ENCODE measurements at places on chromosomes 6 and 20.

GRCh38 chr6:63543982-63544381, 28.3 kb upstream of the LOC128125822 start:
- DNase-seq, result no peak

DNA sequence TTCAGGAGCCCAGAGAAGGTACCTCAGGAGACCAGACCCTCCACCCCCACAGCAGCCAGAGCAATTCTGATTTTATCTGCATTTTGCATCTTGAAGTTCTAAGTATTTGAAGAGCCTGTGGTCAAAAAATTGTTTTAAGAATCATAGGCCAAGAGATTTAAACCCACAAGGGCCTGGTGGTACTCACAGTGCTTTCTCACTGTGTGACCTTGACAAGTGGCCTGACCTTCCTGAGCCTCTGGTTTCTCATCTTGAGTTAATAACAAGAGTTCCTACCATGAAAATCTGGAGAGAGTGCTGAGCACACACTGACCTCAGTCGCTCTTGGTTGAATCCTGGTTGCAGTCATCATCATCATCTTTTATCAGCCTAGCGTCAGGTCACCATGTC, 45.4 kb upstream of the ID1 start:
- DNase-seq, result peak; percentile 25

GRCh38 chr20:22833851-22834250, 201.3 kb upstream of the SSTR4 start:
- DNase-seq, result no peak

- DNase-seq, result no peak
Measured at GRCh38 chr6:117317261-117317660, 51.9 kb downstream of the VGLL2 start.

GRCh38 chr6:4606821-4607704, 169.1 kb upstream of the CDYL start:
- DNase-seq, result no peak

GRCh38 chr6:139706912-139707311, 332.5 kb upstream of the CITED2 start:
- DNase-seq, result no peak

- no peak for DNase-seq
Measured at GRCh38 chr20:60228255-60228654, 270.0 kb downstream of the CDH26 start.

- no peak for DNase-seq
Measured at GRCh38 chr6:10977231-10977968, 66.7 kb downstream of the ELOVL2 start.

GRCh38 chr6:161217628-161218027, 56.2 kb downstream of the AGPAT4 start:
- DNase-seq, result no peak

- no peak for DNase-seq
Measured at GRCh38 chr6:143691900-143692636, 14.3 kb downstream of the PHACTR2 start.

GRCh38 chr6:166977621-166978525, 21.3 kb upstream of the CEP43 start:
- DNase-seq, result no peak

DNA sequence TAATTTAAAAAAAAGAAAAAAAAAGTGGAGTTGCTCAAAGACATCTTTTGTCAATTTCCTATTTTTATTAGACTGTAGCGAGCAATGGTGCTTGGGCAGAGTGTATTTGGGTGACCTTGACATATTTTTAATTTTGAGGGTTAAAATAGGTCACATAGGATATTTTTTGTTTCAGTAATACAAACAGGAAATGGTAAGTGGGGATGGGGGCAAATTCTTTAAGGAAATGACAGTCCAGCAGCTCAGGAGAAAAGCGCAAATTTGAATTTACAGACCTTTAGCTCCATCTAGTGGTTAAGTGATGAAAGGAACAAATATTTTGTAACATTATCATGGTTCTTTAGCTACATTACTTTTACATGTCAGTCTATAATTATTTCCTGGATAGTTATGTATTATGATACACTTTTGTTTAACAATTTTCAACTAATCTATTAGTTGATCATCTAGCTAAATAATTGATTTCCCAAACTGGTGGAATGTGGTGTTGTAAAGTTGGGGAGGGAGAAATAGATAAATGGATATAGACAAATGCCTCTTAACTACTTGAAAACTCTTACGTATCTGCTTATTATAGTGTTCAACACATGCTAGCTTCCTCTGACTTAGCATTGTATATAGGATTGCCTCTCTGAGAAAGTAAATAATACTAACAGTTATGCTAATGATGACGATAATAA, 10.0 kb downstream of the CITED2 start:
- peak; percentile 62 for DNase-seq

DNA sequence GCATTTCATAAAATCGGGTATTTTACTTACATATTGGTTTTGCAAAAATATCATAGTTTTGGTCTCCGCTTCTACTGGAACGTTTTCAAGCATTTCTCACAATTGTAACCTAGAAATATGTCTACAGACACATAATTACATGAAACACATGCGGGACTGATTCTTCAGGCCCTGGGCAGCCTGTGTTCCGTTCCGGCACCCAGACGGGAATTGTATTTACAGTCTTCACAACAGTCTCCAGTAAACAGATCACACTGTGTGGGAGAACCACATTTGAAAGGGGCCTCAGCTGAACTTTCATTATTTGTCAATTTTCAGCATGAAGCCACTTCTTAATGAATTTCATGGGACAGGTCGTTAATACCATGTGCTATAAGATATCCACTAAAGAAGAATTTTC, 196.9 kb downstream of the DST start:
- DNase-seq, result no peak

DNA sequence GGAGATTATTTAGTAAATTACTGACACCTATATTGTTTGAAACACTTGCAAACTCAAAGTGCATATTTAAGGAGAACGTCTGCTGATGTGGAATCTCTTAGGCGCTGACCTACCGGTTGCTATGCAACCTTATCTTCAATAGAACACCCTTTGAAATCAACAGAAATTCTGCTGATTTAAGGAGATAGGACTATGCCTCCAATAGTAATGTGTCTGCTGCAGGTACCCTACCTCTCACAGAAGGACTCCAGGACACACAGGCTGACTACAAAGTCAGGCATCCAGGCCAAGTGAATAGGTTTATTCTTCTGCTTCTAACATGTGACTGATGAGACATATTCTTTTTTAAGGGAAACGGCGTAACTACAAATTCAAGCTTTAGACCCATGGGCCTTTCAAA, 311.7 kb downstream of the CBLN4 start:
- DNase-seq, result no peak

DNA sequence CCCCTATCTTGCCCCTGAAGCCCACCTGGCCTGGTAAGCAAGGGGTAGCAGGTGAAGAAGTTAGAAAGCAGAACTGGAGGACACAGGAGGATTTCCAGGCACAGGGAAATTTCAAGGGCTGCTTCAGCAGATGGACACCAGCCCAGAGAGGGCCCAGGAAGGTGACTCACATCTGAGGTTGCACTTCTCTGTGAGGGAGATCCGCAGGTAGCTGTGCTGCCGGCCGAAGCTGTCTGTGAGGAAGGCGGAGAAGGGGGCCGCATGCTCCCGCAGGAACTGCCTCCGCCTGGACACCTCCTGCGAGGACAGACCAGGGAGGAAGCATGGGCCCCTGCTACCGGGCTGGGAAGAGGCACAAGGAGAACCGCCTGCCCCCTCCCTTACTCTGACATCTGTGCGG, 7.1 kb downstream of the MOCS1 start:
- DNase-seq, result no peak

- DNase-seq, result no peak
Measured at GRCh38 chr6:29927275-29927569, 15.1 kb upstream of the HLA-A start.

DNA sequence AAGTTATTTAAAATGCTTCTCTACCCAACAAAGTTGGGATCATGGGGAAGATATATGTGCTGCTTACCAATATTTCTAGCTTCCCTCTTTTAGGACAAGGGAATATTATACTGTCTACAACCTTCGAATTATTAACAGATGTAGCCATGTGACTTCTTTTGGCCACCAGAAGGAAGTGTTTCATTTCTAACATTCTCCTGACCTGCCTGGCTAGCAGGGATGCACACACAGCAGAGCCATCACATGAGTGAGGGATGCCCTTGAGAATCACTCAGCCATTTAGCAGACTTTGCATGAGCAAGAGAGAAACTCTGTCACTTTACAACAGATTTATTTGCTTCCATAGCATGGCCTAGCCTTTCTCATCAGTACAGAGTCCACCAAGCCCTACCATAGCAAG, 230.7 kb upstream of the MARCKS start:
- no peak for DNase-seq

DNA sequence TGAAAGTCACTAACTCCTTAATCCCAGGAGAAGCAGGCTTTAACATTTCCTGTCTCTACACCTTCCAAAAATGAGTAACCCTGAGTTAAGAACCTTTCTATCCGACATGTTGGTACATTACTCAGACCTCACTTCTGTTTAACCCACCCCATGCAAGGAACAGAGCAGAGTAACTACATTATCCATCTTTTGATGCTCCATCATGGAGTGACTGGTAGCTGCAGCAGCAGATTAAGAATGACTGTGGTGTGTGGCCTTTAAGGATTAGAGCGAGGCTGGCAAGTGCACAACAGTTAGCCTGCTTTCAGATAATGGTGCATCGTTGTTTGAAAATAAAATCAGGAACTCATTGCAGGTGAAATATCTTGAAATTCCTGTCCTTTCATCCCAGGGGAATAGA, 2.0 kb downstream of the TRAF3IP2 start:
- DNase-seq, result no peak

DNA sequence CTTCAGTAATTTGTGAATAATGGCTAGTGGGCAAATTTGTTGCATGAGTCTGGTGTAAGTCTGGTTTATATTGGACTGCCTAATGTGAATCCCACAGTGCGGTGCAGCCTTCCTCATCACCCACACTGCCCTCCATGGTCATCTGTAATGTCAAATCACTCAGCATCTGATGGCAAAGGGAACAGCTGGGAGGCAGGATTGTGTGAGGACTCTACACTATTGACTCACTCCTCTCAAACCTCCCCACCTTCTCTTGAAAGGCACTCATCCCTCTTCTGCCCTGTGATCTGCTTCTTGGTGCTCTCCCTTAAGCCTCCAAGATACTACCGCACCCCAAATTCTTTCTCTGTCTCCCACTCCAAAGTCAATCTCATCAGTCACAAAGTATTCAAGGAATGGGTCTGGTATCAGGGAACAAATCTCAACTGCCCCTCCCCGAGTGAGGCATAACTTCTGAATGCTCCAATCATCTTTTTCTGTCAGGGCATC, 146.0 kb upstream of the BEND6 start:
- no peak for DNase-seq

- DNase-seq, result peak; percentile 6
Measured at GRCh38 chr6:27593200-27593818, 120.4 kb upstream of the ZNF184 start.

- DNase-seq, result peak; percentile 81
Measured at GRCh38 chr20:59087829-59088433, 45.3 kb upstream of the PRELID3B start.

GRCh38 chr20:25089662-25090061, 7.7 kb upstream of the VSX1 start:
- DNase-seq, result no peak

DNA sequence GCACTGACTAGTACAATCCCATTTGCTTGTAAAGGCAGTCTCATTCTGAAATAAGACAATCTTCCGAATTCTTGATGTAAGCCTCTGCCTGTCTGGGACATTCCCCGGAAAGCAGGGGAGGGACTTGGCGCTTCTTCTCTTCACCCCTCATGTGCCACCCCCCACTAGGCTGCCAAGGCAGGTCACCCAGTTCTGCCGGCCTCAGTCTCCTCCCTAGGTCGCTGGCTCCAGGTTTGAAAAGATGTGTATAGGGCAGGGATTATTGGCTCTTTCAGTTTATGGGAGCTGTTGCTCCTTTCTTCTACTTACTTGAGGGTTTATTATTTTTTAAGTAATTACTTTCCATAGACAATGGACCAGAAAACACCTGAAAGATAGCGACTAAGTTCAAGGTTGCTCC, 158.1 kb upstream of the RPS6KA2 start:
- DNase-seq, result no peak

GRCh38 chr6:35678021-35678654, 10.6 kb downstream of the FKBP5 start:
- DNase-seq, result no peak

DNA sequence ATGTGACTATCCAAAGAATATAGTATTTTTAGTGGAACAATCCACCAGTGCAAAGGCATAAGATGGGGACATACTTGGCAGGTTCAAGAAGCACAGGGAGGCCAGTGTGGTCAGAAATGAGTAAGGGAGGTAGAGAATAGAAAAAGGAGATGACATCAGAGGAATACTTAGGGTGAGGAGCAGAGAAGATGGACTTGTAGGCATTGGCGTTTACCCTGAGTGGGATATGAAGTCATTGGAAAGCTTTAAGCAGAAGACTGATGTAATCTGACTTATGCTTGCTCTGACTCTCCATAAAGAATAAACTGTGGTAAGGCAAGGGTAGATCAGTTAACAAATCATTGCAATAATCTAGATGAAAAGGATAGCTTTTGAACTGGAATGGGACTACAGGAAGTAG, 228.7 kb downstream of the GJA1 start:
- DNase-seq, result no peak

DNA sequence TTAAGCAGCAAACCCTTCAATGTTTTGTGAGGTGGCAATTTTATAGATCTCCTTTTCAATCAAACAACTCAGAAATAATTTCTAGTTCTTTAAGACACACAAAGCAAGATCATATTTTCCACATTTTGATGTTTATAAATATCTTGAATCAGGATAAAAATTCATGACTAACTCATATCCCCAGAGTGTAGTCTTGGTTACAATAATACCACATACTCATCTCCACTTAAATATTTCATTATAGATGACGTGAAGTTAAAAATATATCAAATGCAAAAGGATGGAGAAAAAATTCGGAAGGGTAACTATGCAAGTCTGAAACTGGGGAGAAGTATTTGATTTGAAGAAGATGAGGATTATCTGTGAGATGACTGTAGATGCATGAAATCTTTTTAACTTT, 59.8 kb upstream of the HIVEP1 start:
- DNase-seq, result no peak

DNA sequence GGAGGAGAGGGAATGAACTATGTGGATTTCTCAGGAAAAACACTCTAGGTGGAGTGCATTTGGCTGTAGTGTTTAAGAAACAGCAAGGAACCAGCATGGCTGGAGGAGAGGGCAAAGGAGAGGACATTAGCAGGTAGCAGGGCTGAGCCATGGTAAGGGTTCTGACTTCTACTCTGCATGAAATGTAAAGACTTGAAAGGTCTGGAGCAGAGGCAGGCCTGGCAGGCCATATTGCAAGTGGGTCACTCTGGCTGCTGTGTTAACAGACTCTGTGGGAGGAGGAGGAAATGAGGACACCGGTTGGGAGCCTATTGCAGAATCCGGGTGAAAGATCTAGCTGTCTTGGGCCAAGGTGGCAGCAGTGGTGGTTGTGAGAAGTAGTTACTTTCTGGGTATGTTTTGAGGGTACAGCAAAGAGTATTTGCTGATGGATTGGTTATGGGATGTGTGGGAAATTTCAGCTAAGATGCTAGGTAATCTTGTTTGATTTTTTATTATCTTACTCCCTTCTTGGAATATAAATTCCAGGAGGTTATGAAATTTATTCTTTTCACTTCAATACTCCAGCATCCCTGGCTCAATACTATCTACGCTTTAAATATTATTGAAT, 115.9 kb upstream of the BCLAF1 start:
- no peak for DNase-seq
